A375 (cell line): ENCODE measurements at places on chromosomes 7 and 10. TPM values are rescaled to one million over a fixed set of nuclear protein-coding genes. Genes with fewer than 3 reads are reported as not detected.

The FAM25C gene
- total RNA-seq: 2.2 TPM in 1 of 2 replicates, not detected in the other

The GFRA1 gene
- 0.34 and 0.58 TPM in 2 replicates for total RNA-seq

The CADPS2 gene
- total RNA-seq: 14.3 and 14.6 TPM in 2 replicates

The CDNF gene
- 1.2 and 4.4 TPM in 2 replicates for total RNA-seq

The PARD3 gene
- 43.1 and 48.8 TPM in 2 replicates for total RNA-seq

The GRID2IP gene
- 0.04 TPM in 1 of 2 replicates, not detected in the other for total RNA-seq

The RPEL1 gene
- total RNA-seq: not detected in 2 replicates

The OPN4 gene
- not detected in 2 replicates for total RNA-seq

The C10orf62 gene
- 0.15 and 0.56 TPM in 2 replicates for total RNA-seq

The ASB10 gene
- not detected in 2 replicates for total RNA-seq

The CLRN3 gene
- total RNA-seq: not detected in 2 replicates

The FRA10AC1 gene
- total RNA-seq: 7.9 and 8.8 TPM in 2 replicates

The TMEM140 gene
- 1.8 and 2.9 TPM in 2 replicates for total RNA-seq

The STEAP1 gene
- 3.8 and 5.6 TPM in 2 replicates for total RNA-seq

The PITX3 gene
- not detected in 2 replicates for total RNA-seq

The AUTS2 gene
- total RNA-seq: 1.8 and 2.5 TPM in 2 replicates

The SLC13A4 gene
- total RNA-seq: not detected in 2 replicates

The RNF148 gene
- total RNA-seq: 0.87 and 1.1 TPM in 2 replicates

The ACHE gene
- 0.29 TPM in 1 of 2 replicates, not detected in the other for total RNA-seq
